Stimulated activated CD4-positive, alpha-beta T cell treated with anti-CD3 and anti-CD28 coated beads, TNF-alpha, amount 100 ng/mL, for 1 hour (primary cell): ENCODE measurements at places on chromosomes 5 and 9.

DNA sequence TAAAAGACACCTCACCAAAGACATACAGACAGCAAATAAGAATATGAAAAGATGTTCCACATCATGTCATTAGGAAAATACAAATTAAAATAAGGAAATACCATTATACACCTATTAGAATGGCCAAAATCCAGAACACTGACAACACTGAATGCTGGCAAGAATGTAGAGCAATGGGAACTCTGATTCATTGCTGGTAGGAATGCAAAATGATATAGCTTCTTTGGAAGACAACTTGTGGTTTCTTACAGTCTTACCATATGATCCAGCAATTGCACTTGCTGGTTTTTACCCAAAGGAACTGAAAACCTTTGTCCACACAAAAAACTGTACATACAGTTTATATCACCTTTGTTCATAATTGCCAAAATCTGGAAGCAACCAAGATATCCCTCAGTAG, 6.5 kb downstream of the TMEM161B start:
- DNase-seq: no peak

DNA sequence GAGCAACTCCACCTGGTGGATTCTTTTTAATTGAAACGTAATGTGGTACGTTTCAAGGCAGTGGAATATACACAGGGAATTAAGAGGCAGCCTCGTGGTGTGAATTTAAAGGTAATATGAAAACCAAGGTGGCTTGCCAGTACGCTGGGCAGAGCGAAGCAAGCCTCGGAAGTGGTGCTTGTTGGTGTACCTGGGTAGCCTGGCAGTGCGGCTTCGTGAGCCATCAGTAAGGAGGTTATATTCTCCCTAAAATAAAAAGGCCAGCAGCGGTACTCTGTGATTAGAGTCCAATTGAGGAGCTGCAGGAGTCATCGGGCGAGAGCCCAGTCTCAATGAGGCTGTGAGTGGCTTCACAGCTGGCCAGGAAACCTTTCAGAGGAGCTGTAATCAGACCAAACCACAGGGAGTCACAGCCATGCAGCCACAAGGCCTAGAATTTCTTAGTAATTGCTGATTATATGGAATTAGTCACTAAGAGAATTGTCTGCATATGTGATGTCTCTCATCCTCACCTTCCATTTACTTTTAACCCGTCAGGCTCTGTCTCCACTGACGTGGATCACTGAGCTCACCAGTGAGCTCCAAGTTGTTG, 57.7 kb downstream of the DCP2 start:
- DNase-seq: no peak

GRCh38 chr5:119630752-119631440, 1.5 kb downstream of the FAM170A start:
- DNase-seq: no peak

DNA sequence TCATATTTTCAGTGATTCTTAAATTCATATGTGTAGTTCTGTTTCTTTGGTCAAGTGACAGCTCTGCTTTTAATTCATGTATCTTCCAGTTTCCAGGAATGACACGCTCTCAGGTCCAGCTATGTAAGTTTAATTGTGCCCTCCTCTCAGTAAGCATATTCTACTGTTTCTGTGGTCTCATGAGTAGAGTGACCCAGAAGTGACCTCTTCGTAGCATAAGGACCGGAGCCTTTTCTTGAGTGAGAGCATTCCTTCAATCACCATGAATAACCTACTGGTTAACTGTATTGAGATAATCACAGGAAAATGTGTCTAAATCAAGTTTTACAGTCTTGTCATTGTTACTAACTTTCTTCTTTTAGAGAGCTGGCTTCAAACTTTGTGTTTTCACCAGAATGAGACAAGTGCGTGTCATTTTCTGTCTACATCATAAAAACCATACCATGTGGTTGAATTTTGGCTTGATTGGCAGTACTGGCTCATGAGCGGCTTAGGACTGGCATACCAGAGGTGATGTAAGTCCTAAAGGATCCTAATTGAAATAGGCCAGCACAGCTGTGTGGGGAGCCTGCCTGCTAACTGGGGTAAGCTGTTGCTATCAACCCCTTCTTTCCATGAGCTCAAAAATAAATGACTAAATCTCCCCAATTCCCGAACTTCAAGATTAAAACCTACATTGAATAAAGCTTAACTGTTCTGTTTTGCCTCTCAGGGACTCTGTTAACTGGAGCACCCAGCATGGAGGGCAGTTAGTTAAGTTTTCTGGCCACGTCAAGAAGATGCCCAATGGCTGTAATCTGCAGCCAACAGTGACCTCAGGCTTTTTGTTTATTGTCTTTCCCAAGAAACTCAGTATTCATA, 4.8 kb downstream of the ADAMTSL1 start:
- DNase-seq: no peak

DNA sequence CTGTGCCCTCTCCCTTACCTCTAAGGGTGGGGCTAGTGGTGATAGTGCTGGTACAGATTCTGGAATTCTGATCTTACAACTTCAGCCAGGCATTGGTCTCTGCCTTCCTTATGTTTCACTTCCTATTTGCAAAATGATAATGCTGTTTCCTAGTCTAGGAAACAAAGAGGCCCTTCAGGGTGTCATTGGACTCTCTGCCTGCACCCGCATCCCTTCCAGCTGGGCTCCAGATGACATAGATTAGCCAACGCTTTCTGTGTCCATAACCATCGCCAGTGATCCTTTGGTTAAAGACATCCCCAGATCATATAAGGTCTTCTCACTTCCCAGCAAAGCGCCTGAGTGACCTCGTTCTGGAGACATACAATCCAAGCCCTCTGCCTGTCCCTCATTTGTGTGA, 180.7 kb downstream of the ERCC6L2 start:
- no peak for DNase-seq

GRCh38 chr5:77981820-77982219, 205.7 kb upstream of the TBCA start:
- no peak for DNase-seq

DNA sequence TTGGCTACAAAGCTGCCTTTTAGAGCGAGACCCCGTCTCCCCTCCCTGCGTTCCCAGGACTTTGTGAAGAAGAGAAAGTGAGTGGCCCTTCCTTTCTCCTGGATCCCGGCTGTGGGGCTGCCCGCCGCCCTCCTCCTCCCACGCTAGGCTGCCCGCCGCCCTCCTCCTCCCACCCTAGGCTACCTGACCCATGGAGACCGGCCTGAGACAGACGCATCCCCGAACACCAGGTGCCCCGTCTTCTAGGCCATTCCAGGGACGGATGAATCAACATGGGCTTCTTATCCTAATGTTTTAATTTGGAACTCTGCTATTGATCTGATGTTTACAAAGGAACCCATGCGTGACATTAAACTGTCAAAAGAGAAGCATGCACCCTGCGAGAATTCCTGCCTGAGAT, 117.3 kb upstream of the LPCAT1 start:
- DNase-seq: no peak

DNA sequence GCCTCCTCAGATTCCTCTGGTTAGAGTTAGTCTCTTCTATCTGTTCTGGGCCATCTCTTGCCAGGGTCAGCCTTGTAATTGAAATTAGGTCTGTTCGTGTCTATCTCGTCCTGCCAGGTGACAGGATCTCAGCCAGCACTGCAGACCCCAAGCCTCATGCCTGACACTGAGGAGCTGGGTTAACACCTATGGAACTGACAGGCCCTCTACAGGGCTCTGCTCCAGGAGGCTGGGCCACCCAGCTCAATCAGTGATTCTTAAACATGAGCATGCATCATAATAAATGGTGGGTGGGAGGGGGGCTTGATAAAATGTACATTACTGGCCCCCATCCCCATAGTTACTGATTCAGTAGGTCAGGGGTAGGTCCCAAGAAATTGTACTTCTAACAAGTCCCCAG, 103.4 kb downstream of the PSD2 start:
- no peak for DNase-seq

GRCh38 chr5:108634010-108634616, 113.6 kb upstream of the FER start:
- no peak for DNase-seq

DNA sequence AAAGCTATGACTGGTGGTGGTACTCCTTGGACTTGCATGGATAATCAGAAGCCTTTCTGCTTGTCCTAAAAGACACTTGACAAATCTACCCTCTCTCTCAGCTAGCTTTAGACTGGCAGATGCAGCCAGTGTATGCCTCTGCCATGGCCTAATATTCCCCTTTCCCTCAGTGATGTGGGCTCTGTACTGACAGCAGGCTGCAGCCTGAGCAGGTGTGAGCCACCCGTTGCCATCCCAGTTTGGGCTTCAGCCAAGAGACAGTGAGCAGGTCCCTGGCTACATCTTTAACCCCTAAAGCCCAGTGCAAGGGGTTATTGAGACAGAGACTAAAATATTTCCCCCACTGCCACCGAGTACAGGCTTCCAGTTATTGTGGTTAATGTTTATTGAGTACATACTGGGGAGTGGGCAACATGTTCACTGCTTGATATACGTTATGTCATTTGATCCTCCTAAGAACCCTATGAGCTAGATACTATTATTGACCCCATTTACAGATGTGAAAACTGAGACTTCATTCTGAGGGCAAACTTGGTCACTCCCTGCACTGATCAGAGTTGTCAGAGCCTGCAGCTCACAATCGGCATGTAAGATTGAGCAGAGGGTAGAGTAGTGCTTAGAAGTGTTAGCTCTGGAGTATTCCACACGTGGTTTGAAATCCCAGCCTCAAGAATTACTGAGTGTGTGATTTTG, 254.2 kb downstream of the ARHGAP26 start:
- DNase-seq: no peak

- no peak for DNase-seq
Measured at GRCh38 chr9:111851553-111851952, 45.1 kb upstream of the UGCG start.

GRCh38 chr5:102789469-102789868, 34.4 kb downstream of the PAM start:
- DNase-seq: no peak

DNA sequence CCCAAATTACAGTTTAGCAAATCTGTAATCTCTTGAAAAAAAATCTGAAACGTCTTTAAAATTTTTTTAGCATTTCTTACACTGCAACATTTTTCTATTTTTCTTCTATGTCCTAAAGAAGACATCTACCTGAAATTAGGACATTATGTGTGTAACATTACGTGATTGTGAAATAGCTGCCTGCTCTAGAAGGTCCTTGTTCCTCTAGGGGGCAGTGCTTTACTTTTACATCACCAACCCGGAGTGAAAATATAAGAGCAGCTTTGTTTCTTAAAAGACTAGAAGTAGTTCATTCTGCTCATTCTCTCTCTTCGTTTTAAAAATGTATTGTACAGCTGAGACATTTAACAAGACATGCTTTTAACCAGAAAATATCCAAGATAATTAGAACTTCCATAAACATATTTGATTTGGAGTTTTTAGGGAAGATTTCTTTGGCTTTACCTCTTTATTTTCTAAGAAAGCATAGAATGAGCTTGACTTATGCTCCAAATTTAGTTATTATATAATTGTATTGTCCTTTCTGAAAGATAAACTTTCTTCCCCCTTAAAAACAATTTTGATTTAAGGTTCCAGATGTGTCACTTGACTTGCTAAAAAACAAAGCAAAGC, 48.1 kb upstream of the RIOK2 start:
- no peak for DNase-seq

DNA sequence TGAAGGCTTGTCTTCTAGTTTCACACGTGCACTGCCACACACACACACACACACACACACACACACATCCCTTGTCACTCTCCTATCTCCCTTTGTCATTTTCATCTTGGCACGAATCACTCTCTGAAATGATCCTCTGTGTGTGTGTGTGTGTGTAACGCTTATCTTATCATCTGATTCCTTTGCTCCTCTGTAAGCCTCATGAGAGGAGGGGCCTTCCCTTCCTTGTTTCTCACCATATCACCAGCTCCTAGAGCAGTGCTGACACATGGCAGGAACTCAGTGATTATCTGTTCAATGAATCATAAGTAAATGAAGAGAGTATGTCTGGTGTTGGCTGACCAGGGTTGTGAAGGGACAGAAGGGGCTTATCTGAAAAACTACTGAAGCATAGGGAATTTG, 53.3 kb downstream of the PDE4D start:
- no peak for DNase-seq

DNA sequence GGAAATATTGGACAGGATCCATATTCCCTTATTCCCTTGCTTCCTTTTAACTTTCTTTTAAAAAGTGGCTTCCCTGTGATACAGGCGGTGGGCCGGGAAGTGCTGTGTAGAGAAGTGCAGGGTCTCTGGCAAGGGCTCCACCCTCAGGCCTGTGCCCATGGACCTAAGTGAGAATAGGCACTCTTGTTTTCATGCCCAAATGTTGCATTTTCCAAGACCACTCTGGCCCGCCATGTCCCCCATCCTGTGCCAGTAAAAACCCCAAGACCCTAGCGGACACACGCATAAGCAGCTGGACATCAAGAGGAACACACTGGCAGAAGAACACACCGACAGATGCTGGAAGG, 193.4 kb downstream of the FBXL7 start:
- no peak for DNase-seq

GRCh38 chr5:138755084-138755748, 2.0 kb downstream of the CTNNA1 start:
- DNase-seq: no peak

DNA sequence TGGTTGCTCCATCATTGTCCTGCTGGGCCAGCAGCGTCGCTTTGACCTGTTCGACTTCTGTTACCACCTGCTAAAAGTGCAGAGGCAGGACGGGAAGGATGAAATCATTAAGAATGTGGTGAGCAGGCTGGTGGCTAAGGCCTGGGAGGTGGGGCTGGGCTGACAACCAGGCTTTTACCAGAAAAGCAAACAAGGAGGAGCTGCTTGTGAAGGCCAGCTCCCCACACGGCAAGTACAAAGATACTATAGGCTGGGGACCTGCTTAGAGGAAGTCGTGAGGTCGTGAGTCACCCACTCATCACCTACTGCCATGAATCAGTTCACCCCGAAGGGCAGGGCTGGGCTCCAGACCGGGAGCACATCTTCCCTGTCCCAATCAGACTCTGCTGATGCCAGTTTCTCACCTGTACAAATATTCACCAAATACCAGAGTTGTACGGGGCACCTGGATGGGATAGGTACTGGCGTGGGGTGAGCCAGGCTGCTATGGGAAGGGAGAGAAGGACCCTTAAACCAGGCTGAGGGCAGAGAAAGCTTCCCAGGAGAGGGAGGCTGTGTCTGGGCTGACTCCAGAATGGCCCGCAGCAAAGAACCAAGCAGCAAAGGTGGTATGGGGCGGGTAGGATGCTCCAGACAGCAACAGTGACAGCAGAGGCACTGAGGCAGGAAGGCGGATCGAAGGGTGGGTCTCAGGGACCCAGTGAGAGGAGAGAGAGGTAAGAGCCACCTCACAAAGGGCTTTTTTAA, 69.3 kb upstream of the NIPAL4 start:
- DNase-seq: peak; percentile 27

- no peak for DNase-seq
Measured at GRCh38 chr5:170147051-170147752, 41.5 kb downstream of the FOXI1 start.

DNA sequence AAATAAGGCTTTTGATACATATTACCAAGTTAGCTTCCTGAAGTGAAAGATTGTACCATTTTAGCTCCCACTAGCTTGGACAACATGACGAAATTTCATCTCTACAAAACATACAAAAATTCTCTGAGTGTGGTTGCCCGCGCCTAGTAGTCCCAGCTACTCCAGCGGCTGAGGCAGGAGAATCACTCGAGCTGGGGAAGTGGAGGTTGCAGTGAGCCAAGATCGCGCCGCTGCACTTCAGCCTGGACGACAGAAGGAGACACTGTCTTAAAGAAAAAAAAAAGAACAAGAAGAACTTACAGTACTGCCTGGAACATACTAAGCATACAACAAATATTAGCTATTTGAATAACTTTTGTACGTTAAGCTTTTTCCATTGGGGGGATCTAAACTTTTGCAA, 29.7 kb upstream of the NRG2 start:
- no peak for DNase-seq

- DNase-seq: no peak
Measured at GRCh38 chr9:115498303-115498702, 380.3 kb upstream of the TNC start.
